ENCODE measurements at places on chromosomes 1 and 21. TPM values are rescaled to one million over a fixed set of nuclear protein-coding genes. Genes with fewer than 3 reads are reported as not detected.

DNA sequence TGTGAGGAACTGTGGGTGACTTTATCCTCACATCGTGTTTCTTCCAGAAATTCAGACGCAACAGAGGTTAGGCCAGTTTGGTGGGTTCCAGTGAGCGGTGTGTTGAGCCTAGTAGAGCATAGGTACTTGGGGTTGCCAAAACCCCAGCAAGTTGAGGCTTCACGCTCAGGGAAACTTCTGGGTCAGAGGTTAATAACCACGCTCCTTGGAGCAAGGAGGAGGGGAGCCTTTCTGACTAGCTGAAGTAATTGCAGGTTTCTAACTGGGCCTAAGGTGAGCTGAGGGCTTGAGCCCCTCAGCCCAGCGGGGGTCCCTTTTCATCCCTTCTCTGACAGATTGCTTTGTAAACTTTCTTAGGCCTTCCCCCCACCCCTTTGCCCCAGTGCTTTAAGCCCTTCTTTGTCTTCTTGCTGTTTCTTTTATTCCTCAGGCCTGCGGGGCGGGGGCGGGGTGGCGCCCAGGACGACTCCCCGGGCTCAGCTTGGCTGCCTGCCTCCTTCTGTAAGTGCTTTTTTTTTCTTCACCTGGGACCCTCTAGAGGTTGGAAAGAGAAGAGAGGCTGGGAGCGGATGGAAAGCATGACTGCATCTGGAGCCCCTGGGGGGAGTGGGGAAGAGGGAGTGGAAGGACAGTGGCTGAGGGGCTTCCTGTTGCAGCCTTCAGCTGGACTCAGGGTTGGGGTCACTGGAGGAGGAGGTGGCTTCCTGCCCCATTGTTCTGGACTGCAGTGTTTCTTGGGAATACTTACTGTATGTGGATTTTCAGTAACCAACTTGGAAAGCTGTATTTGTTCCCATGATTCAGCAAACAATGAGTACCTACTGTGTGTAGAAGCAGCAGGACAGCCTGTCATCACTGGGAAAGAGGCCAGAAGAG, 1.3 kb upstream of the ZNF436 start:
- DNase-seq = no peak
- peaks cover 17% of the 10 kb centered on the region for H3K36me3 ChIP-seq
- H3K27me3 ChIP-seq = no peaks in the 10 kb centered on the region
- no peak overlapping the region for H3K27ac ChIP-seq
- peaks cover 23% of the 10 kb centered on the region for H3K4me1 ChIP-seq
- H3K4me3 ChIP-seq = peak overlapping the region; percentile 97

GRCh38 chr1:41218152-41218551, 24.0 kb downstream of the SCMH1 start:
- no peak for DNase-seq
- peaks cover 8% of the 10 kb centered on the region for H3K4me1 ChIP-seq
- H3K27me3 ChIP-seq = no peaks in the 10 kb centered on the region
- H3K27ac ChIP-seq = no peak overlapping the region

GRCh38 chr1:77371396-77371795, 89.6 kb downstream of the AK5 start:
- H3K4me3 ChIP-seq = no peak overlapping the region
- H3K27me3 ChIP-seq = no peaks in the 10 kb centered on the region
- no peaks in the 10 kb centered on the region for H3K36me3 ChIP-seq
- peaks cover 4% of the 10 kb centered on the region for H3K4me1 ChIP-seq
- H3K27ac ChIP-seq = no peak overlapping the region

The GPR37L1 gene
- not detected for total RNA-seq

The ASAP3 gene
- 1.3 TPM for total RNA-seq

The HEYL gene
- not detected for total RNA-seq

Measured in activated naive CD8-positive, alpha-beta T cell treated with anti-CD3 and anti-CD28 coated beads, Interleukin-2, amount 10 ng/mL, durations not matched to agents 7 days and 5 days (primary cell).